HFFc6 (cell line): ENCODE measurements at places on chromosomes 1 and 21. TPM values are rescaled to one million over a fixed set of nuclear protein-coding genes. Genes with fewer than 3 reads are reported as not detected.

HIVEP3 gene
- total RNA-seq: 7.7 to 9.6 TPM (median 9.4 TPM) in 3 replicates

EVA1C gene
- 2.7 to 11.5 TPM (median 4.6 TPM) in 3 replicates for total RNA-seq

F5 gene
- not detected in 3 replicates for total RNA-seq

DNA sequence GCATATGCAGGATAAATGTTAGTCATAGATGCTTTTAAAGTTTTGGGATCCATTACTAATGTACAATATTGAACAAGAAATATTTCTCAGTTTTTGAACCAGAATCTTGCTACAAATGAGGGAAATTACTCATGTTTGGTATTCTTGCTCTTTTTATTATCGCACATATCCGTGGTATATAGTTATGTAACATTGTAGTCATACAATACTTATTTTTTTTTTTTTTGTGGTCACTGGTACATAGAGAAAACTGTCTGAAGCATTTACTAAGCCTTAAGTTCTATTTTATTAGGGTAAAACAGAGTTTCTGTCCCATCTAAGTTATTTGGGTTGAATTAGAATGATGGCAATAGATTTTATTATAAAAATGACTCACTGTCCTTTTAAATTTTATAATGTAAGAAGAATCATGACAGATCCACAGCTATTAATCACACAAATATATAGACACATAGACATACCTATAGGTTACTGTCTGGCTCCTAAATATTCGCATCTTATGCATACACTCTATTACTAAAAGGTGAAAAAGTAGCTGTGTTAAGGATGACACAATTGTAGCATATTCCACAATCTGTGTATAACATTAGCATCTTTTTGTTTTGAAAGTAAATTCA, 18.0 kb upstream of the PRKAA2 start:
- DNase-seq: no peak

DNA sequence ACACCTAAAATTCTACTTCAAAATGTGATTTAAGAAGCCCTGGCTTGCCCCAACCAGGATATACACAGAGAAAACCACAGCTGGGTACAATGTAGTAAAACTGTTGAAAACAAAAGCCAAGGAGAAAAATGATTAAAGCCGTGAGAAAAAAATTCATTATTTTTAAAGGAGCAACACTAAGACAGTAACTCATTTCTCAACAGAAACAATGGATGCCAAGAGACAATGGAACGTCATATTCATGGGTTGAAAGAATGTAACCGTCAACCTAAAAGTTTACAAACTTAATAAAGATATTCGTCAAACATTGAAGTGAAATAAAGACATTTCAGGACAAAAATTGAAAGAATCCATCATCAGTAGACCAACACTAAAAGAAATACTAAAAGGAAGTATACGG, 340.9 kb downstream of the KIF26B start:
- no peak for DNase-seq
